ENCODE measurements at places on chromosomes 7 and 10.

- no peak for DNase-seq
These were observed 76.0 kb upstream of the CAV2 start for GRCh38 chr7:116423499-116423898.

- no peak for DNase-seq
These were observed 2.1 kb downstream of the WEE2 start for GRCh38 chr7:141710301-141710700.

DNA sequence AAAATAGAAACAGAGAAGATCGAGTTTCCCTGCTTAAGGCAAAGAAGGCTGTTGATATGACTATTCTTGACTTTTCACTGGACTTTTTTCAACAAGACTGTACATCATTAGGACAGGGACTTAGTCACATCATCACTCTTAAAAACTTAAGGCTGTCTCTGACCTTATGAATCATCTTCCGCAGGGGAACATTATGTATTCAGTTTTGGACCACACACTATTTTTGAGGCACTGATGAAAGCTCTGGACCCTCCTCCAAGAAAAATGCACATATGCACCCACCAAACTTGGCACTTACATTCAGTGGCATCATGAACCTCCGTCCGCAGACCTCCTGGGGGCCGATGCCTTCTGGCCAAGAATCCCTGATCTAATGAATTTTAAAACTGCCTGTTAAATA, 96.4 kb downstream of the CALD1 start:
- no peak for DNase-seq

GRCh38 chr10:338171-339037, 203.1 kb downstream of the ZMYND11 start:
- DNase-seq, result peak; percentile 96

GRCh38 chr10:35379226-35380137, 43.2 kb downstream of the CCNY start:
- DNase-seq, result no peak

- DNase-seq, result no peak
These were observed 98.9 kb upstream of the PRKCQ start for GRCh38 chr10:6678956-6679355.

- no peak for DNase-seq
These were observed at the start of gene DGKI for GRCh38 chr7:137846827-137847567. Gene DGKI, minus strand, starts transcription at chr7:137846974.

- no peak for DNase-seq
These were observed 174.9 kb downstream of the C7orf25 start for GRCh38 chr7:42736931-42737330.

DNA sequence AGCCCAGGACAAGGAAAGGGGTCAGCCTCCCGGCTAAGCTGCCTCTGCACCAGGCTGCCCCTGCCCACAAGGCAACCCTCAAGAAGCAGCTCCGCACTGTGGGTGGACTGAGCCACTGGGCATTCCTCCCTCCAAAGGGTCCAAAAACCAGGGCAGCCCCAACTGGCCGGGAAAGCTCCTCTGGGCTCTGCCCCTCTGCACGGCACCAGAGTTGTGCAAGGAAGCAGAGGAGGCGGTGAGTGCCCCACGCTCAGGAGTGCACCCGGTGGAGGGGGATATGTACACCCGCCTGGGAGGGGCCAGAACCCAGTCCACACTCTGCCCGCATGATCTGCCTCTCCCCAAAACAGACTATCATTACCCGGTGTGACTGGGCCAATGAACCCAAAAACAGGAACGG, 43.8 kb downstream of the PTPRN2 start:
- no peak for DNase-seq

DNA sequence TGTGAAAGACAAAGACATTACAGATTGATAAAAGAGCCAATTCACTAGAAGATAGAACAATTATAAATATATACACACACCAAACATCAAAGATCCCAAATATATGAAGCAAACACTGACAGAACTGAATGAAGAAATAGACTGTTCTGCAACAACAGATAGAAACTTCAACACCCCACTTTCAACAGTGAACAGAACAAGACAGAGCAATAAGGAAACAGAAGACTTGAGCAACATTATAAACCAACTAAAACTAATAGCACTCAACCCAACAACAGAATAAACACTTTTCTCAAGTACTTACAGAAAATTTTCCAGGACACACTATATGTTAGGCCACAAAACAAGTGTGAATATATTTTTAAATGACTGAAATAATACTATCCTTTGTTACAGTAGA, 10.9 kb downstream of the CDCA7L start:
- DNase-seq, result no peak

GRCh38 chr10:73876971-73877370, 2.6 kb upstream of the CAMK2G start:
- DNase-seq, result peak; percentile 8

GRCh38 chr10:101684782-101685181, 10.2 kb downstream of the FBXW4 start:
- no peak for DNase-seq

GRCh38 chr10:6269953-6270867, 67.5 kb downstream of the PFKFB3 start:
- no peak for DNase-seq

GRCh38 chr10:74451127-74451829, 300.3 kb downstream of the ADK start:
- no peak for DNase-seq

DNA sequence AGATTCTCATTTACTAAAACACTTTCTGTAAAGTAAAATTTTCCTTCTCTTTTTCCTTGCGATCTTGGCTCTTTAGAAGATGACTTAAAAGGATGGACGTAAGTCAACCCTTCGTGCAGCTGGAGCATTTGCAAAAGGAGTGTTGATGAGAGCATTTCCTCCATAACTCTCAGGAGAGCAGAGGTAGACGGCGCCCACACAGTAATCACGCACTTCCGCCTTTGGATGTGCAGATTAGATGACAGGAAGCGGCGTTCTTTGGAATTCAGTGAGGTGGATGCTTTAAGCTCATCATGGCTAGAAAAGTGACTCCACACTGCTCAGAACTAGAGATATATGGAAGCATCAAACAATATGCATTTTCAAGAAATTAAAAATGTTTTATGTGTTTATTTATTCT, 43.0 kb upstream of the NPS start:
- no peak for DNase-seq

DNA sequence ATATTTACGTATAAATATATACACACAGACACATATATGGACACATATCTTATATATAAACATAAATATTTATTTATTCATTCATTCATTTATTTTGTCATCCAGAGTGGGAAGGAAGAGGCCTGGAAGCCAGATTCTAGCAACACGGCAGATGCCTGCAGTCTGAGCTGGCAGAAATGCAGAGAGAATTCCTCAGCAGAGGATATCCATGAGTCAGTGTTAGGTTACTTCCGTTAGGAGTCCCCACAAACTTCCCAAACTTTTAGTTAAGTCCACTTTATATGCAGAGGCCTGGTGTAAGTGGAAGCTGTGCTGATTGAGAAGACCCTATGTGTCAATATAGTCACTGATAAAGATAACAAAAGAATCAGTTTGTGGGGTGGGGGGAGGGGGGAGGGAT, 89.6 kb downstream of the PPP1R17 start:
- peak; percentile 22 for DNase-seq

- DNase-seq, result no peak
These were observed 93.5 kb upstream of the MALRD1 start for GRCh38 chr10:18955061-18955460.

GRCh38 chr10:3568392-3568791, 216.6 kb downstream of the KLF6 start:
- no peak for DNase-seq

DNA sequence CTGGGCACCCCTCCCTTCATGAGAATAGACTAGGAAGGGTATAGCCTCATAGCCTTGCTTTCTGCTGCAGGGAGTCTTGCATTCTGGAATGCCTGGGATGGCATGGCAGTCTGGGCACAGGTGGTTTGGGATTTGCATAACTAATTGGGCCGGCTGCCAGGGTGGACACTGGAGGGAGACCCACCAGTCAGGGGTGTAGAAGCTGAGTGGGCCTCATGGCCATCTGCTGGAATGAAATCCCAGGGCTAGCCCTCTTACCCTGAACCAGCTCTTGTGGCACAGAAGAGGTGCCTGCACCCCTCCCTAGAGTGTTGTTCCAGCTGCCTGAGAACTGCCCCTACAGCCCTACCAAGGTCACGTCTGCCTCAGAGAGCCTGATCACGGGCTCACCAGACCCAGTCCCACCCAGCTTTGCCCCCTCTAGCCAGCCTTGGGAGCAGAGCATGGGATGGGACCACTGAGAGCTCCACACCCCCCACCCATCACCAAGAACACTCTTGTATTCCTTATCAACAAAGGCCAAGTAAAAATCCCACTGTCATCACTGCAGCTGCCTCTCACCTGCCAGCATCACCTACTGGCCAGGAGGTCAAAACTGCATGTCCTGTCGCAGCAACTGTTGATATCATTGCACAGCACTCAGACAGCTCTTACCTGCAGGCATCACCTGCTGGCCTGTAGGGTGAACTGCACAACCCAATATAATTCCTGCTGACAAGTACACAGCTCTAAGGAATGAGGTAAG, 148.9 kb downstream of the ZEB1 start:
- DNase-seq, result no peak

DNA sequence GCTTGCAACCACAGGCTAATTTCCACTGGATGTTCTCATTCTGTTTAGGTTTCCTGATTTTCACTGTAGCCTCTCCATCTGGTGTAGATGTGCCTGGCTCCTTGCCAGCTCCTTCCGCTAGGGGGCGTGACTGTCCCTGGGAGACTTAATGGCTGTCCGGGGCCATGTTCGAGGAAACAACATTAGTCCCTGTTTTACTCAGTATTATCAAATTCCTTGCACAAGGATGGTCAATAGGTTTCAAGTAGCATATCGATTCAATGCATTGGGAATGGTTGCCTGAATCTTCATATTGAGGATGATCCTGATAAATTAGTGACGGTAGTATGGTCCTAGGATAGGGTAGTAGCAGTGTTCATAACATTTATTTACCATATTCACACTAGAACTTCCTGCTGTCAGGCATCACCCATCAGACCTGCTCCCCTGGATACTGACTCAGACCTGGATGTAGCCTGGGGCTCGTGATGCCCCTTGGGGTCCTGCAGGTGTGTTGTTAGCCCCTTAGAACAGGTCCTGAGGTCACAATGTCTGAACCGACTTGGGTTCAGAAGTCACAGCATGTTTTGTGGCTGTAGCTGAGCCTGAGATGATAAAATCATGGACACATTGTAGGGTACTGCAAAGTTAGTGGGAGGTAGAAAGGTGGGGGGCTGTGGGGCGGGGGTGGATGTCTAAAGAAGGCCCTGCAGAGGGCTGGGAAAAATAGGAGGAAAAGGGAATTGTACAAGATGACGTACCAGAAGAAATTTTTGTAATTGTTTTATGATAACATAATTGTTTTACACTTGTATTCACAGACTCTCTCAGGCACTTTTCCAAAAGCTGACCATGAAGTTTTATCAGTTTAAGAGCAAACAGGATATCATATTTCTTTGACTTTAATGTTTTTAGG, 8.9 kb upstream of the EXOC6 start:
- no peak for DNase-seq

- DNase-seq, result no peak
These were observed 530.2 kb downstream of the PTPRN2 start for GRCh38 chr7:158057446-158057845.

- peak; percentile 32 for DNase-seq
These were observed 14.1 kb downstream of the NRCAM start for GRCh38 chr7:108442039-108442568.

- DNase-seq, result peak; percentile 70
These were observed at the start of gene IFIT3 for GRCh38 chr10:89327803-89328441. Gene IFIT3, plus strand, starts transcription at chr10:89327997. Its CDS starts 77 bp downstream, at chr10:89328074.

DNA sequence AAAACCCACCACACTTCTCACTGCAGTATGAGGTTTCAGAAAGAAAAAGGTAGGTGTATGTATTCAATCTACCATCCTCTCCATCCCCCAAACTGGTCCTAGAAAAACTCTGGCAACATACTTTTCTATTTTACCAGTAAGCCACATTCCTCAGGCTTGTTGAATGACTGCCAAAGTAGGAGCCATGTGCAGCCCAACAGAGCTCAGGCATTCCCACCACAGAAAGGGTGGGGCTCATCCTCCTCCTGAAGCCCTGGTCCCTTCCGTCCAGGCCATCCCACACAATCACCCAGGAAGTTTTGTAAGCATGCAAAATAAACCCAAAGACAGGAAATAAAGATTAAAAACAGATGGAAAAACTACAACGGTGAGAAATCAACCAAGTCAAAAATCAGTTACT, 57.2 kb downstream of the MAD1L1 start:
- peak; percentile 88 for DNase-seq

- DNase-seq, result no peak
These were observed 129.7 kb downstream of the MARCHF5 start for GRCh38 chr10:92420546-92421275.

DNA sequence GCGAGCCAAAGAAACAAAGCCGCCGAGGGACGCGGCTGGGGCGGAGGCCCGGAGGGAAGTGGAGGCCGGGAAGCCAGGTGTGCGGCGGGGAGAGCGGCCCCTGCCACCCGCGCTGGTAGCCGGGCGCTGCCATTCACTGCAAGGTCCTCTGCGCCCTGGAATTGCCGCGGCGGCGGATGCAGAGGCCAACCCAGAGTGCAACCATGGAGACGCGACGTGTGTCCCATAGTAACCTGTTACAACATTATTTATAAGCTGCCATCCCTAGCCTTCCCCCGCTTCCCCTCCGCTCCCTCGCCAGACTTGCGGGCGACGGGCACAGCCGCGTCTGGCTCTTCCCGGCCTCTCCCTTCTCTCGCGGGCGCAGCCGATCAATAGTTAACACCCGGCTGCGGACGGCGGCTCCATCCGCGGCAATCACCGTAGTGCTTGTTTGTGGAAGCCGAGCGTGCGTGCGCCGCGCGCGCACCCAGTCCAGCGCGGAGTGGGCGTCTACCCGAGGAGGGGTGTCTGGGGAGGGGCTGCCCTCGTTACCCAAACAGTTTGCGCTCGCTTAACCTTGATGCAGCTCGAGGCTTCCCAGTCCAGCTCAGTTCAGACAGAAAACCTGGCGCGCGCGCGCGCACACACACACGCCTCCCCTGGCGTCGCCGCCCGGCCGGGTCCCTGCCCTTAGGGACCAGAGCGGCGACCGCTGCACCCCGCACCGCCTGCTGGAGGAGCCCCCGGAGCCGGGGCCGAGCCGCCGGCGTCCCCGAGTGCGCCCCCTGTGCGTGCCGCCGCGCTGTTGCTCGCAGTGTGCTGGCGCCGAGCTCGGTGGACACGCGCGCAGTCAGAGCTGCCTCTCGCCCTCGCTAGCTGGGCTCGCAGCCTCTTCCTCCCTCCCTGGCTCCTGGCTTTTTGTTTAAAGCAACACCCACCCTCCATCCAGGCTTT, 165.4 kb upstream of the DPP6 start:
- DNase-seq, result no peak

DNA sequence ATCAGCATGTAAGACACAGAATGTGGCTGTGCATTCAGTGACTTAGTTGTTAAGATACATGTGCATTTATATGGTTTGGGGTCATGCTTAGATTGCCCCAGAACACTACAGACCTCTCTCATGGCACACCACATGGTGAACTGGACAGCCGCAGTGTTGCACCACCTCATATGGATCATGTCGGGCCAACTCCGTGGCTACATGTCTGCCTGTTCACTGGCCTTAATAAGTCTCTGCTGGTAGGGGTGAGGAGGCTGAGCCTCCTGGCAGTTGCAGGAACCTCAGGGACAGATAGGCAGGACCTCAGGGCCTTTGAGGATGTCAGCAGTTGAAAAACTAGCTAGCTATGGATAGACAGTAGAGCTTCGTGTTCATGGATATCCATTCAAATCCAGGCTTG, 751.0 kb downstream of the GRID1 start:
- DNase-seq, result no peak

- DNase-seq, result no peak
These were observed 40.1 kb downstream of the LYZL1 start for GRCh38 chr10:29328983-29329382.
